ENCODE measurements at places on chromosomes 6 and 20. TPM values are rescaled to one million over a fixed set of nuclear protein-coding genes. Genes with fewer than 3 reads are reported as not detected.

- peaks cover 45% of the 10 kb centered on the region for H3K27me3 ChIP-seq
- no peak overlapping the region for H3K4me3 ChIP-seq
- no peak overlapping the region for H3K27ac ChIP-seq
- no peak for DNase-seq
- peaks cover 4% of the 10 kb centered on the region for H3K36me3 ChIP-seq
- H3K4me1 ChIP-seq = peaks cover 10% of the 10 kb centered on the region
Observed at GRCh38 chr20:63014710-63015109, 7.9 kb upstream of the BHLHE23 start.

DNA sequence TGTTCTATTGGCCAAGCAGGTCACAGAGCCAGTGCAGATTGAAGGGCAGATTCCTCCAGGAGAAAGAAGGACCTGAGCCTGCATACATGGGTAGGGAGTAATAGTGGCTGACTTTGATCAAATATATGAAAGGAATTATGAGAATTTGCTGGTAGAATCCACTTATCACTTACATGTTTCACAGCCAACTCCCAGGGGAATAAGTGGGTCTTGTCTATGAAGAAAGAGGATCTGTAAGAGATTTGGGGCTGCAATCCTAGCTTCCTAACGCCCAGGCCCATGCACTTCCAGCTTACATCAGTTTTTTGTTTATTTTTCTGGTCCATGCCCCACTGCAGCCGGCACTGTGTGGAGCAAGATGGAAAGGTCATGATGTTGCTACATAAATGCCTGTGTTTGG, 107.9 kb upstream of the SYNDIG1 start:
- no peak overlapping the region for H3K27ac ChIP-seq
- no peaks in the 10 kb centered on the region for H3K36me3 ChIP-seq
- no peaks in the 10 kb centered on the region for H3K4me1 ChIP-seq
- peaks cover 10% of the 10 kb centered on the region for H3K27me3 ChIP-seq

The CDH4 gene
- 0.21 TPM for total RNA-seq

The RIPOR3 gene
- not detected for total RNA-seq

The OR12D3 gene
- not detected for total RNA-seq

The OPN5 gene
- total RNA-seq = not detected

Measured in activated CD4-positive, alpha-beta memory T cell treated with anti-CD3 and anti-CD28 coated beads for 36 hours (primary cell).